ENCODE measurements at places on chromosomes 2 and 18.
A peak's percentile ranks its signal among the peaks of the same experiment; 100 is the strongest.

DNA sequence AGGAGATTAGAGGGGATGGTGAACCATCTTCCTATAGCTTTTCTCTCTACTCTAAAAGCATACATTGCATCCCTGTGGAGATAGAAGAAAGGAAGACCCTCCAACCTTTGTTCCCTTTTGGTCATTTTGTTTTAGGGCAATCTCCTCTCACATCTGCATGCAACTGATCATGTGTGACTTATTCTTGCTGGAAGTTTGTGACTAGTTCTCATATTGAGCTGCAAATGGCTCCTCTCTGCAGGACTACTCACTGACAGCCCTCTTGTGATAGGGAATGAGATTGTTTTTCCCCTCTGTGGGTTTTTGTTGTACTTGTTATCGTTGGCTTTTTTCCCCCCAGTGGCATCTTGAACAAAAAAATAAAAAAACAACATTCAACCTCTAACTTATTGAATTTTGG, 416.0 kb upstream of the CNTNAP5 start:
- no peak for DNase-seq

DNA sequence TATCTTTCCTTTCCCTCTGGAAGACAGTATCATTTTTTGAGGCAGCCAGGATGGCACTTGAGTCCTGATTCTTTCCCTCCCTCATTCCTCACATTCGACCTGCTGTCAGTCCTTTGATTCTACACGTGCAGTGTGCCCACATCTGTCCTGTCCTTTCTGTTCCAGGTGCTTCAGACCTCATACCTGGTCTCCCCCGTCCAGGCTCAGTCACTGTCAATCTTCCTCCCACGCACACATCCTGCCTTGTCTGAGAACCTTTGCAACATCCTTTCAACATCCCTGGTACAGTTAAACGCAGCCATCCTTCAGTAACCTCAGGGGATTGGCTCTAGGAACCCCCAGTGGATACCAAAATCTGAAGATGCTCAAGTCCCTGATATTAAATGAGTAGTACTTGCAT, 10.1 kb downstream of the BCL2 start:
- DNase-seq, result no peak

DNA sequence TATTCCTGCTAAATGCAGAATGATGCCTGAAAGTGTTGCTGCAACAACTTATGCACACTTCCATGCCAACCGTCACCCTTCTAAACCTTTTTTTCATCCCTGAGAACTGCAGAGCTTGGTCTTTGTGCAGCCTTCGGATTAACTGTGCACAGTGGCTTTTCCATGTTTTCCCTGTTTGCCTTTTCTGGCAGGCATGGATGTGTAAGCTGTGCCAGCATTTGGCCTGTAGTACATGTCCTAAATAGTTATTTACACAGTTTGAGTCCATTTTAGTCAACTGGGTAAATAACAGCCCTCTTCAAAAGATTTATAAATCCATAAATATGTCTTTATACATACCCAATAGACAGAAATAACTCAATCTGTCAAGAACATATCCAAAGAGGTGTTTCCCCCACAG, 31.5 kb downstream of the MEIS1 start:
- DNase-seq, result no peak

GRCh38 chr2:213934560-213934959, 476.3 kb upstream of the VWC2L start:
- DNase-seq, result no peak

DNA sequence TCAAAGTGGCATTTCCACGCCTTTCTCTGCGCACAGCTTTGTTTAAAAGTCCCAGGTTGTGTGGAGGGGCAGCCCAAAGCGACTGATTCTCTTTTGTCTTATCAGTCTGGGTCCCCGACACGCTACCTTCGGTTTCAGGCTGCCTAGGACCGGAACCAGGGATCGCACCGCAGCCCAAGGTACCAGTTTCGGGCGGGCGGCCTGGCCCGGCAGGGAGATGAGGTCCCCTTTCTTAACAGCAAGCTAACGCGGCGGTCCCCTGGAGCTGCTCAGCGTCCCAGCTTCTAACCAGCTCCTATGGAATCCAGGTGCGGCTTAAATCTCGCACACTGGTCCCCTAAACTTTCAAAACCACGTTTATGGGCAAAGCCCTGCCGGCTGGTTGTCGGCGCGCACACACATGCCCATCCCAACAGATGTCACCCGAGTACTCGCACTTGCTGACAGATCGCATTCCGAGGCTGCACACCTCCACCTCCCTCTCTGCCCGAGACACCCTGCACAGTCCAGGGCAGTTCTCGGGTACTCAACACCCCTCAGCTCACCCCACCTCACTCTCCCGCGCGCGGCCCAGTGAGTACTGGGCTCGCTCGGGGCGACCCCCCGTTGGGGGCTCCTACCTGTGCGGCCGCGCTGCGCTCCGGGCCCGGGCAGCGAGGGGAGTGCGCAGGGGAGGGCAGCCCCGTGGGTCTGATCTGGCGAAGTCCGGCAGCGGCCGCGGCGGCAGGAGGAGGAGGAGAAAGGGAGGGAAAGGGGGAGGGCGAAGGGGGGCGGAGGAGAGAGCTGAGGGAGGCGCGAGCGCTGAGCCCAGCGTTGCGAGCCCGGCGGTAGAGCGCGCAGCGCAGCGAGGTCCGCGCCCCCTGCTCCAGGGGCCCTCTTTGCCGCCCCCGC, at the start of gene EFEMP1:
TSS of gene EFEMP1 (minus strand) at position 692 of the 891 bp plus-strand sequence. CDS start 1,342 bp downstream, outside the sequence.
- DNase-seq, result peak; percentile 90

DNA sequence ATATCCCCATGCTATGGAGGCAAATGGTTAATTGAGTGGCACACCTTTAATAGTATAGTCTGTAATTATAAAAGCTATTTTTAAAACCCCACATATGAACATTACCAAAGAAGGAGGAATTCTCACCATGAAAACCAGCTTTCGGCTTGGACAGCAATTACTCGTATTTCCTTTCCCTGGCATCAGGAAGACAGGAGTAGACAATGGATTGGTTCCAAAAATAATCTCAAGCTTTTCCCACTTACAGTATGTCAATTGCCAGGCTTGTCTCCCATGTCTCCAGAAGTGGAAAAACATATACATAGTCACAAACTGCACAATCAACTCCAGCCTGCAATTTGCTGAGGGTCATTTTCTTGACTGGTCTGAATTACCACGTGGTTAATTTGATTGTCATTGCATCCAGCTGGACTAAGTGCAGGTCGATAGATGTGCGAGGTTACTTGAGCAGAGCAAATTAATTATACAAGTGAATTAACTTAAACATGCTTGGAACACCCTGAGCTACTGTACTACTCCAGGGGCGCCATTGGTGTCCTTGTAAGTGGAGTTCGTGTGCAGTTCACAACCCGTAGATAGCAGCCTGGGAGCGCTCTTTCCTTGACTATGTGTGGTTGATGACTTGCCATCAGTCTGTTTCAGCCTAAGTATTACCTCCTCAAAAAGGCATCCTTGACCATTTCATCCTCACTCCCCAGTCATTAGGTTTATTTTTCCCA, 124.3 kb upstream of the PELI1 start:
- no peak for DNase-seq

- DNase-seq, result no peak
These were observed 317.3 kb upstream of the MGAT5 start for GRCh38 chr2:133936601-133937000.

- DNase-seq, result no peak
These were observed 11.3 kb upstream of the TEX44 start for GRCh38 chr2:231581328-231581727.

DNA sequence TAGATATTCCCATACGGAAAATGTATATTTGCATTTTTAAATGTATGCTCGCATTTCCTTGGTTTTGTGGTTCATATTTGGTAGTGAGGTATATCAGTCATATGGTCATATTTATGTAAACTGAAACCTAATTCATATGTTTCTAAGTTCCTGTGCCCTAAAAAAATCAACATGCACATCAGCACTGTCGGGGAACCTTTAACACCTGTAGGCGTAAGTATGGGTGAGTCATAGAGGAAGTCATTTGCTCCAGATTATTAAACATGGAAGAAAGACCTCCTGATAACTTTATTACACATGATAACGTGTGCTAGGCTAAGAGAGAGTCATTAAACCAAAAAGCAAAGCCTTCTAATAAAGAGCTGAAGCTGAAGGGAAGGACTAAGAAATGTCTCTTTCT, 437.7 kb downstream of the NRXN1 start:
- DNase-seq, result no peak

GRCh38 chr18:79522451-79523205, 126.9 kb downstream of the NFATC1 start:
- DNase-seq, result peak; percentile 65

DNA sequence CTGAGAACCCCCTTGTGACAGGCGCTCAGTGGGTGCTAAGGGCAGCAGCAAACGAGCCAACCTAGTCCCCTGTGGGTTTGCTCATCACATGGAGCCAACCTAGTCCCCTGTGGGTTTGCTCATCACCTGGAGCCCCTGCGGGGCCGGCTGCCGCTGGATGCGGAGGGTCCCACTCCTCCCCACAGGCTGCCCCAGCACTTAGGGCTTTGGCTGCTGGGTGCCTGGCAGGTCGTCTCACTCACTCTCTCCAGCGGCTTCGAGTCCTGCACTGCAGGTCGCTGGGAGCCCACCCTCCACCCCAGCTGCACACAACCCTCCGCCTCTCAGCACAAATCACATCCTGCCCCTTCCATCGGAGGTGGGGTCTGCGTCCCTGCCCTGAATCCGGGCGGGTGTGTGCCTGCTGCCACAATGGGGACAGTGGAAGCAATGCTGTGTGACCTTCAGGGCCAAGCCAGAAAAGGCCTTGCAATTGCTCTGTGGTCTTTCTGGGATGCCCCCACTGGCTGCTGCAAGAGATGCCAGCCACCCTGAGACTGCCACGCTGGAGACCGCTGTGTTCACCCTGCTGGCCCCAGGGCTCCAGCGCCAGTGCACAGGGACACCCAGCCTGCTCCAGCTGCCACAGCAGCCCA, 248.1 kb upstream of the SALL3 start:
- peak; percentile 83 for DNase-seq

- no peak for DNase-seq
These were observed 25.0 kb upstream of the PHLPP1 start for GRCh38 chr18:62690236-62690815.

DNA sequence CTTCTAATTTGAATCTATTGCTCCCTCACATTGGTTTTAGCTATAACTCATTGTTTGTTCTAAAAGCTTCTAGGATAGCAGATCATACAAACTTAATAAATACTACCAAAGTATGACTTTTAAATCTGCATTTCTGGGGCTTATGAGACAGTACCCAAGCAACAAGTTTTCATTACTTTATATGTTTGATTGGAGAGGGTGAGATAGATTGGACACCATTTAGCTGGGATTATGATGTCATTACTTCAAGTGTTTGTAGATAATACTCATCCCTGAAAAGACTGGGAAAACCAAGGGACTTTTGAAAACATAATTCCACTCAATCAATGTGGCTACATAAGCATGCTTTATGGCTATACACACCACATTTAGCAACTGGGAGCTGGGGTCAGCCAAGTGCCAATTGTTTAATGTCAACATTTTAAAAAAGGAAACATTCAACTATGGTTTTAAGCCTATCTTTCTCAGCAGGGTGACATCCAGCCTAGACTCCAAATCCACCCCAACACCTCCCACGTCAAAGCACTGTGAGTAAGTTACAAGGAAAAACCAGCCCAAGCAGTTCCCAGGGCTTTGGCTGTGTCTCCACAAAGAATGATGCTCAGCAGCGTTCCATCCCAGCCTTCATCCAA, 119.9 kb downstream of the ETAA1 start:
- no peak for DNase-seq
